Chondrocyte (in vitro differentiated cells): ENCODE measurements at places on chromosomes 2 and 18. TPM values are rescaled to one million over a fixed set of nuclear protein-coding genes. Genes with fewer than 3 reads are reported as not detected.
A peak's percentile ranks its signal among the peaks of the same experiment; 100 is the strongest.

DNA sequence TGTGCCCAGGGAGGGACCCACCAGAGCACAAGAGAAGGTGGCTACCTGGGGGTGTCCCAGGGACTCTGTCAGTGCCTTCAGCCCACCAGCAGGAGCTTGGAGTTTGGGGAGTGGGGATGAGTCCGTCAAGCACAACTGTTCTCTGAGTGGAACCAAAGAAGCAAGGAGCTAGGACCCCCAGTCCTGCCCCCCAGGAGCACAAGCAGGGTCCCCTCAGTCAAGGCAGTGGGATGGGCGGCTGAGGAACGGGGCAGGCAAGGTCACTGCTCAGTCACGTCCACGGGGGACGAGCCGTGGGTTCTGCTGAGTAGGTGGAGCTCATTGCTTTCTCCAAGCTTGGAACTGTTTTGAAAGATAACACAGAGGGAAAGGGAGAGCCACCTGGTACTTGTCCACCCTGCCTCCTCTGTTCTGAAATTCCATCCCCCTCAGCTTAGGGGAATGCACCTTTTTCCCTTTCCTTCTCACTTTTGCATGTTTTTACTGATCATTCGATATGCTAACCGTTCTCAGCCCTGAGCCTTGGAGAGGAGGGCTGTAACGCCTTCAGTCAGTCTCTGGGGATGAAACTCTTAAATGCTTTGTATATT lies 14.0 kb downstream of the ITM2C start:
- no peaks in the 10 kb centered on the region for H3K27me3 ChIP-seq
- no peak overlapping the region for H3K4me3 ChIP-seq
- H3K4me1 ChIP-seq, result no peaks in the 10 kb centered on the region
- peaks cover 21% of the 10 kb centered on the region for H3K36me3 ChIP-seq
- no peak overlapping the region for H3K27ac ChIP-seq
- peak; percentile 59 for DNase-seq

DNA sequence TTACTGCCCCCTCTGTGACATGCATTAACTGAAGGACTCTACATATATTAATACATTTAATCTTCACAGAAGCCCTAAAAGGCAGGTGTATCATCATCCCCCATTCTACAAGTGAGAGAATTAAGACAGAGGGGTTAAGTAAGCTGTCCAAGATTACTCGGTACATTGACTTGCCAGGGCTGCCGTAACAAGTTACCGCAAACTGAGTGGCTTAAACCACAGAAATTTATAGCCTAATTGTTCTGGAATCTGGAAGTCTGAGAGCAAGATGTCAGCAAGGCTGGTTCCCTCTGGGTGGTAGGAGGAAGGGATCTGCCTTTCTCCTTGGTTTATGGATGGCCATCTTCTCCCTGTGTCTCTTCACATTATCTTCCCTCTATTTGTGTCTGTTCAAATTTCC lies 605.5 kb downstream of the EPHA4 start:
- no peak overlapping the region for H3K27ac ChIP-seq
- H3K36me3 ChIP-seq, result no peaks in the 10 kb centered on the region
- no peaks in the 10 kb centered on the region for H3K27me3 ChIP-seq
- H3K4me1 ChIP-seq, result peaks cover 21% of the 10 kb centered on the region
- no peak overlapping the region for H3K4me3 ChIP-seq

- H3K27ac ChIP-seq, result peak overlapping the region; percentile 99
- H3K4me3 ChIP-seq, result peak overlapping the region; percentile 24
- DNase-seq, result no peak
- H3K36me3 ChIP-seq, result peaks cover 21% of the 10 kb centered on the region
These were observed 36.5 kb upstream of the ARMC9 start for GRCh38 chr2:231161877-231162329.

DNA sequence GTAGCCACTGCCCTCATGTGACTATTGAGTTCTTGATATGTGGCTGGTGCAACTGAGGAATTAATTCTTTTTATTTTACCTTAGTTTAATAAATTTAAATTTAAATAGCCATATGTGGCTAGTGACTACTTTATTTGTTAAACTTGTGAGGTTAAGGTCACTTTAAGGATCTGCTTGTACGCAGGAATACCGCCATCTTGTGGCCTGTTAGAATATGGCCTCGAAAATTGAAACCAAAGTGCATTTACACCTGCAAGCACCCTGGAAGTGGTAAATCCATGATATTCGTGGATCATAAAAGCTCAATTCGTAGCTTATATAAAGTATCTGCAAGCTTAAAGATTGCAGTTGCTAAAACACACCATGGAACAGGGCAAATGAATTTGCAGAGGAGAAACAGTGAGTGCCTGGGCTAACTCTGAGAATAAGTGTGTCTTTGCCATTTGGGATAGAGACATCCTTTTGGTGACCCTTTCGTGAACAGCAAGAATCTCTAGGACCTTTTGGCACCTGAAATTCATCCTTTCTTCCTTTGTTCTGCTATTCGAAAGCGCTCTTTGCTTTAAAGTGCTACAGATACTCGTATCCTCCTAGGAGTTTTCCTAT lies 59.9 kb upstream of the REG3A start:
- H3K4me3 ChIP-seq, result no peak overlapping the region
- no peak for DNase-seq
- H3K27me3 ChIP-seq, result peaks cover 6% of the 10 kb centered on the region
- no peaks in the 10 kb centered on the region for H3K4me1 ChIP-seq

GRCh38 chr2:86195808-86196387 lies 636 bp upstream of the IMMT start:
- H3K36me3 ChIP-seq, result no peaks in the 10 kb centered on the region
- peaks cover 58% of the 10 kb centered on the region for H3K4me1 ChIP-seq
- H3K4me3 ChIP-seq, result peak overlapping the region; percentile 82
- no peak for DNase-seq

DNA sequence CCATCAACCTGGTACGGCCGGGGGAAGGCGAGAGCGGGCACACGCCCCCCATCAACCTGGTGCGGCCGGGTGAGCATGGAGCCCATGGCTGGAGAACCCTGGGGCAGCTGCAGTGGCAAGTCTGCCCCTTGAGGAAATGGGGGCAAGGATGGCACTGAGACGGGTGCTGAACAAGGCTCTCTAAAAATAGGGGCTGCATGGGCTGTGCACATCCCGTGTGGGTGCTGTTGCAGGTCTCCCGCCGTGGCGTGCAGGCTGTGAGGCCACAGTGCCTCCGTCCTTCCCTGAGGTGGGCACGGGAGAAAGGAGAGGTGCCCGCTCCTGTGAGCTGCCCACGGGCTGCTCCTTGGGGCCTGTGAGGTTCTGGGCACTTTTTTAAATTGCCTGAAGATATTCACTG lies 99.2 kb downstream of the NFATC1 start:
- peaks cover 37% of the 10 kb centered on the region for H3K4me1 ChIP-seq
- H3K36me3 ChIP-seq, result peaks cover 17% of the 10 kb centered on the region
- H3K4me3 ChIP-seq, result no peak overlapping the region
- H3K27ac ChIP-seq, result no peak overlapping the region
- no peaks in the 10 kb centered on the region for H3K27me3 ChIP-seq

GRCh38 chr2:12037301-12037700 lies 290.9 kb downstream of the LPIN1 start:
- H3K36me3 ChIP-seq, result no peaks in the 10 kb centered on the region
- H3K4me3 ChIP-seq, result no peak overlapping the region
- no peak for DNase-seq
- no peak overlapping the region for H3K27ac ChIP-seq
- H3K27me3 ChIP-seq, result peaks cover 1% of the 10 kb centered on the region

Gene LIMS4
- total RNA-seq, result 2.2 to 4.2 TPM (median 3.3 TPM) in 3 replicates
